A549 (cell line): ENCODE measurements at places on chromosomes 13 and 19.

GRCh38 chr13:48333976-48334375, 30.4 kb downstream of the RB1 start:
- no peak for DNase-seq

DNA sequence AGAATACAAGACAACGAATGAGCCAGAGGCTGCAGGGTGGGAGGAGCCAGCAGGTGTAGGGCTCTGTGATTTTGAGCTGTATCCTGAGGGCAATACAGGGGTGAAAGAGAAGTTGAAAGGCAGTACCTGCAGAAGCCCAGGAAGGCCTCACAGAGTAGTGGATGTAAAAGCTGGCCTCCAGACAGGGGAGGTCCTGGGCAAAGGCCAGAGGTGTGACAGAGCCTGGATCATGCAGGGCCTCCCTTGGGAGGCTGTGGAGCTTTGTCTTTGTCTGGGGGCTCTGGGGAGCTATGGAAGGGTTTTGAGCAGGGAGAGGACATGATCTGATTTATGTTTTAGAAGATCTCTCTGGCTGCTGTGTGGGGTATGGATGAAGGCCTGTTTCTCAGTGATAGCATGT, 2.7 kb downstream of the MEGF8 start:
- no peak for DNase-seq

DNA sequence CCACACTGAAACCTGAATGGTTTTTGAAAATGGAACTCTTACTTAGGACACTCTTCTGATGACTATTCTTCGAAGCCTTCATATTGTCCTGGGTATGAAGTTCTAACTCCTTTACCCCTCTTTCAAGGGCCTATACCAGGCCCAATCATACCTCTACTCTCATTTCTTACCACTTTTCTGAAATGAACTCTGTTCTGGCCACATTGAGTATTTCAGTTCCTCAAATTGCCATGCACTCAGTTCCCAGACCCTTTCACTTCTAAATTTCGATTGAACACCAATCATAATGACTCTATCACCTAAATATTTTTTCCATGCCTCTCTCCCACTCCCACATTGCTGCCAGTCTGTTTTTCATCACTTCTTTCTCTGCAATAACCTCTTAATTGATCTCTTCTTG, 53.7 kb downstream of the LACC1 start:
- no peak for DNase-seq

DNA sequence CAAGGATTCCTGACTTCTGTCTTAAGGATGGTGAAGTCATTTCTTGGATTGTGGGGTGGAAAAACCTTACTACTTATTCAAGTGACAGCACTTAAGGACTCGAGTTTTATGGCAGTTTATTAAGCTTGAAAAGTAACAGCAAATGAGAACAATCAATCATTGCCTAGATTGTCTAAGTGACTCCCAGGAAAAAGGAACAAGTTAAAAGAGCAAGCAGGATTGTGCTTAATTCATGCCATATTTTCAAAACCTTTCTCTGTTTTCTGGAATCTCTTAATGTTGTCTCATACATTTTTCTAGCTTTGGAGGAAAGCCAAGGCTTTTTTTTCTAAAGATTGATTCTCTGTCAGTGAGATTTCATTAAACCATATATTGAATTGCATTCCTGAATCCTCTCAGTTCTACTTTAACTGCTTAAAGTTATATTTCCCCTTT, 236.2 kb upstream of the HTR2A start:
- no peak for DNase-seq
